ENCODE measurements at places on chromosomes 6 and 20.

DNA sequence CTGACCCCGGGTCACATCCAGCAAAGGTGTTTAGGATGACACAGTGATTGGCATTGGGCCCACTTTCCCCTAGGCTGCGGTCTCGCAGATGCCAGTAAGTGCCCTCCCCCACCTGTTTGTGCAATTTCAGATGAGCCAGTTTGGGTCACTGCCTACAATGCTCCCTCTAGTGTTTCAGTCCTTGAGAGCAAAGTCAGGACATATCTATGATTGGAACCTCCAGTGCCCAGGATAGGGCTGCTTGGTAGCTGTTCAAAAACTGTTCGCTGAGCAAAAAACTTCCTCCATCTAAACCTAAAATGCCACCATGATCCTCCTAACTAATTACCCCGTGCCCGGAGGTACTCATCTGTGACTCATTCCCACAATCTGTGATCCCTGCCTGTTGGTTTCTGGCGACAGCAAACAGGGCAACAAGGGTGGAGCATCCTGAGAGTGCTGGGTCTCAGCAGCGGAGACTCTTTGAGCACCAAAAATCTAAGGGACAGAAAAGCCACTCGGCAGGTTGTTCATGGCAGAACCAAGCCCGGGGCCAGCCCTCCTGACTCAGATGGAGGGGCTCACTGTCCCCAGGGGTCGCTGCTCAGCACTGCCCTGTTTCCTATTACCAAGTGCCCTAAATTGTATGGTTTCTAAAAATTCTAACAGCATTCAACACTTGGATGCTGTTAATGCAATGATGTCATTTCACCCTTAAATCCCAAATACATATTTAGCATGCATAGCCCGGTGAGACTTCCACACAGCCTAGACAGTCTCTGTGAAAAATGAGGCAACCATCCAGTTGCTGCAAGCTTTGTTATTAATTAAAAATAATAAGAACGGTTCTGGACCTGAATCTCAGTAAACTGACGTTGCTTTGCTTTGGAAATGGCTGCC is 5.0 kb downstream of the VSX1 start:
- no peak for DNase-seq

DNA sequence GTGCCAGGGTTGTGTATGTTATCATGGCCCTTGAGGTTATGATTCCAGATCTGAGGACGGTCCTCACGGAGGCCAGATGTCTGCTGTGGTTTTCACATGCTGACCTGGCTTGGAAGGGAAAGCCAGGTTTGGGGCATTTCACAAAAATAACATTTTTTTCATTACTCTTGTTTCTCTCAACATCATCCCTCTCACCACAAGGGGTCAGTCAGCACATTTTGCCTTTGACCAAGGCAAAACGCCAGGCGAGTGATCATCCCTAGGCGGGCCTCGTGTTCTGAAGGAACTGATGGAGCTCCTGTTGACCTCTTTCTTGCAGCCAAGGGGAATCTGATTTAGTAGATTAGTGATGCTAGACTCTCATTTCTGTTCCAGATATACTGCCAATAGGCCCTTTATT is 133.5 kb downstream of the TBC1D7 start:
- DNase-seq: no peak

- DNase-seq: no peak
Measured at GRCh38 chr6:139600343-139600742, 225.9 kb upstream of the CITED2 start.

- no peak for DNase-seq
Measured at GRCh38 chr6:79755967-79756366, 124.8 kb downstream of the SH3BGRL2 start.

DNA sequence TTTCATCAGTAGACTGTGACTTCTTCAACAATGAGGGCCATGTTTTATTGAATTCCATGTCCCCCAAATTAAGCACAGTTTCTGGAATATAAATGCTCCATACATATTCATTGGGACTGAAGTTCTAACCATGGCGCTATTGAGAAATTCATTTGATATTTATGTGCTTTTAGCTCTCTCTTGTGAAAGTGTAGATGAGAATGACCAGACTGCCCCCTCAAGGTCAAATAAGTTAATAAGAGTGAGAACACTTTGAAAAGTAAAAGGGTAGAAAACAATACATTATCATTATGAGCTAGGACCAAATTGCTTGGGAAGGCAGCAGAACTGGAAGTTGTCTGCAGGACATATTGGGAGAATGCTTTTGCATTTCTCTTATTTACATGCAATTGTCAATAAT is 597.9 kb downstream of the EPM2A start:
- no peak for DNase-seq

DNA sequence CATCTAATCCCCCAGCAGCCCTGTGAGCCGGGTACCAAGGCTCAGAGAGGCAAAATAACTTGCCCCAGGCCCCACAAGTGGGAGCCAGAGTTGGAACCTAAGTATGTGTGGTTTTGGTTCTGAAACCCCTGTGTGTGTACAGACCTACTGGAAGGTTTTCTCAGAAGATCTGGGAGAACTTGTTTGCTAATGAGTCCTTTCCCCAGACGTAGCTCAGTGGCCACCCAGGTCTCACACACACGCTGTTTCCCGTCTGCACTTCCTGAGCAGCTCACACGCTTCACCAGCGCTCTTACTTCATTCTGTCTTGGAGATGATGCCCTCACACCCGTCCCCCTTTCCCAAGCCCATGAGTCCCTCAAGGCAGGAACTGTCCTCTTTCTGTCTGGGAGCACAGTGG is 8.2 kb downstream of the CCN5 start:
- DNase-seq: no peak
